ENCODE measurements at places on chromosomes 4 and X. TPM values are rescaled to one million over a fixed set of nuclear protein-coding genes. Genes with fewer than 3 reads are reported as not detected.

MAMLD1 gene
- under 0.01 TPM for total RNA-seq

F11 gene
- total RNA-seq = not detected

RBMX gene
- total RNA-seq = 71.1 TPM

MSMO1 gene
- total RNA-seq = 381 TPM

CYTL1 gene
- not detected for total RNA-seq

SAT1 gene
- total RNA-seq = 772 TPM

CT83 gene
- not detected for total RNA-seq

NAP1L3 gene
- total RNA-seq = not detected

PPEF2 gene
- total RNA-seq = not detected

MMAA gene
- 9.1 TPM for total RNA-seq

Measured in nasal cavity respiratory epithelium epithelial cell of viscerocranial mucosa (primary cell).